ENCODE measurements at places on chromosomes 12 and 14.

- peak; percentile 22 for DNase-seq
Observed at GRCh38 chr12:123271001-123271668, 521 bp downstream of the CDK2AP1 start.

GRCh38 chr12:10395390-10395998 lies 5.7 kb upstream of the KLRK1 start:
- DNase-seq = no peak

- no peak for DNase-seq
Observed at GRCh38 chr12:19804737-19805136, 365.4 kb downstream of the AEBP2 start.

- DNase-seq = no peak
Observed at GRCh38 chr14:74488786-74489397, 4.2 kb downstream of the NPC2 start.

DNA sequence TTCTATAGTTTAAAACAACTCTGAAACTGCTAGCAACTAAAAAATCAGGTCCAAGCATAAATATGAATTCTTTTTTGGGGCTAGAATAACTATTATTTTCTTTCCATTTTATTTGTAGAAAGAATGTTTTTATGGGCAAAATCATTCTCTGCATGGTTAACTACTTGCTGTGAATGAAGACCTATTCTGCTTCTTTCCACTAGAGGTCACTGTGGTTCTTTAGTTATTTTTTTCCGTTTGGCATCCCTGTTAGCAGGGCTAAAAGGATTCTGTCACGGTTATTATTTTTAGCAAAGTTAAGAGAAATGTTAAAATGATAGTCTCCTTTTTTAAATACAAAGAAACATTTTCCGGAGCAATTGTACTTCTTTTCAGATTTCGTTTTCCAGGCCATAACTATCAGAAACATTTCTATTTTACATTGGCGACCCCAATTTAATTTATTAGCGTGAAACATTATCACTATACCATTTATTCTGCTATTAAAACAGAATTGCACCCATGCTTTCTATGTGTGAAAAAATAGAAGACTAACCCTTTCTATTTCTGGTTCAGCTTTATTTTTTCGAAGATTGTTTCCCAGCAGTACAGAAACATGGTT lies 404.8 kb downstream of the ATP23 start:
- no peak for DNase-seq

GRCh38 chr14:63671987-63672386 lies 30.3 kb upstream of the WDR89 start:
- no peak for DNase-seq

DNA sequence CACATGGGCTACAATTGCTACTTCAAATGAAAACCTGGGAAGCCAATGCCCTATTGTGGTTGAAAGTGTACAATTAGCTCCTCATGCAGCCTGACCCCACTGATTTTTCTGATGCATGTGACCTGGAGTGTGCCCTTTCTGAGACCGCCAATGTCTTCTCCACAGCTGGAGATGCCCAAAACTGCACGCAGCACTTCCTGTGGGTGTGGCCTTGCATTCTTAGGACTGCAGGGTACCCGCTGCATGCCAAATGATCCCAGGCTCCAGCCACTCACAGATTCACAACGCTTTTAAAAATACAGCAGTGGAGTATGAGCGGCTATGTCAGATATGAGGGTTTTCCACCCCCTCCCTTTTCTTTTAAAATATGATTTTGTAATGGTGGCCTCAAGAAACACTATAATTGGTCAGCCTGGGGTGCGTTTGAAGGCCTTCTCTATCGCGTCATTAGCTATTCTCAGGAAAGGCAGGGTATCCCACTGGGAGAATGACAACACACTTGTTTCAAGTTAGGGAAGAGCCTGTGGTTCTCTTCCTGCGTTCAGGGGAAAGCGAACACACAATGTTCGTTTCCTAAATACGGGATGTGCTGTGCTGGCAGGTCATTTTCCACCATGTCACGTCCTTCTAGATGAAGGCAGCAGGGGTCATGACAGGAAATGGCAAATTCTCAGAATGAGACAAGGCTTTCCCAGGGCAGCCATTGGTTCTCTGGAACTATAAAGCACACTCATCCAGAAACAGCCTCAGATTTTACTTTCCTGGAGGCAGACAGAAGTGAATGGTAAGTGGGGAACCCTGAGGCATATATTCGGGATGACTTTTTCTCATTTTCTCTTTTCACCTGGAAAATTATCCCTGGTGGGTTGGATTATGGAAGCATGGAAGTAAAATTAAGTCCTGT lies at the start of gene APOLD1:
Gene APOLD1 (plus strand): TSS at position 749 of the 904 bp plus-strand sequence. CDS start 33 bp downstream, at position 782.
- no peak for DNase-seq

DNA sequence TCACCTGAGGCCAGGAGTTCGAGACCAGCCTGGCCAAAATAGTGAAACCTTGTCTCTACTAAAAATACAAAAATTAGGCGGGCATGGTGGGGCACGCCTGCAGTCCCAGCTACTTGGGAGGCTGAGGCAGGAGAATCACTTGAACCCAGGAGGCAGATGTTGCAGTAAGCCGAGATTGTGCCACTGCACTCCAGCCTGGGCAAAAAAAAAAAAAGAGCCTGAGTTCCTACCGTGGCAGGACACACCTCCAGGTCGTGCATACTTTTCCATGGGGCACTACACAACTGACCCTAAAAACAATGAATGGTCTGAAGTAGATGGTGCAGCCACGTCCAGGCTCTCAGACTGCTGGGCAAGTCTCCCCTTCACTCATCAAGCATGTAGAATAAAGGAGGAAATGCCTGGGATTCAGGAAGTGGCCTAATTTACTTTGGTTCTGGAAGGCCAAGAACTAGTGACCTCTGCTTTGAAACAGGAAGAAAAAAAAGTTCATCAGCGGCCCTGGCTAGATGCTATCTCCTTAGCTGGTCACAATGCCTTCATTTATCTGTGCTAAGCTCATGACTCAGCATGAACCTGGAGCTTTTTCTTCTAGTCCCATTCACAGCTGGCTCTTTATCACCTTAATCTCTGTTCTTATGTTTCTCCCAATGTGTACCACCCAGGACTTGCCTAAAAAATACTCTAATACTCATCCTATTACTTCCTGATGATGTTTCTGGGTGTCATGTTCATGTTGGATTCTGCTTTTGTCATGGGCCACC lies 55.8 kb upstream of the OR6J1 start:
- no peak for DNase-seq

DNA sequence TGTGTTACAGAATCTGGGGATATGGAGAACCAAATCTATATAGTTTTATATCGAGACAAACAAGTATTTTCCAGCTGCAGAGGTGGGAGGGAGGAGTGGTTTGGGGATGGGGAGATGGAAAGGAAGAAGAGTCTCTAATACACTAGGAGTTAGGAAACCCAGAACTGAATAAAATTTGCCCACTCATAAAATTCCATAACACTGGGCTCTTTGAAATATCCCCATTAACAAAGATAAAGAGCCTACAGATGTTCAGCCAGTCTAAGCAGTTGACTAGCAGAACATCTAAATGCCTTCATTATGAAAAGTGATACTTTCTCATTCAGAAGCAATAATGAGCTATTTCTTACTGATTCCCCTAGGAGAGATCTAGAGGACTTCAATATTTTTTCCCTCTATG lies 151.7 kb upstream of the GZMB start:
- no peak for DNase-seq

DNA sequence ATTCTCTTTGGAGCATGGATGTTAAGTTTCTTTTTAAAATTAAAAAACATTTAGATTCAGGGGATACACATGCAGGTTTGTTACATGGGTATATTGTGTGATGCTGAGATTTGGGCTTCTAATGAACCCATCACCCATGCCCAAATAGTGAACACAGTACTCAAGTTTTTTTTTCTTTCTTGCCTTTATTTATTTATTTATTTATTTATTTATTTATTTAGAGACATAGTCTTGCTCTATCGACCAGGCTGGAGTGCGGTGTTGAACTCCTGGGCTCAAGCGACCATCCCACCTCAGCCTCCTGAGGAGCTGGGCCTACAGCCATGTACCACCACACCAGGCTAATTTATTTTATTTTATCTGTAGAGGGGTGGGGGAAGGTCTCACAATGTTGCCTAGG lies 2.2 kb upstream of the NCKAP1L start:
- no peak for DNase-seq

- DNase-seq = no peak
Observed at GRCh38 chr12:53804429-53804828, 52.6 kb upstream of the CISTR start.

GRCh38 chr12:79001404-79001803 lies 136.8 kb downstream of the SYT1 start:
- no peak for DNase-seq

DNA sequence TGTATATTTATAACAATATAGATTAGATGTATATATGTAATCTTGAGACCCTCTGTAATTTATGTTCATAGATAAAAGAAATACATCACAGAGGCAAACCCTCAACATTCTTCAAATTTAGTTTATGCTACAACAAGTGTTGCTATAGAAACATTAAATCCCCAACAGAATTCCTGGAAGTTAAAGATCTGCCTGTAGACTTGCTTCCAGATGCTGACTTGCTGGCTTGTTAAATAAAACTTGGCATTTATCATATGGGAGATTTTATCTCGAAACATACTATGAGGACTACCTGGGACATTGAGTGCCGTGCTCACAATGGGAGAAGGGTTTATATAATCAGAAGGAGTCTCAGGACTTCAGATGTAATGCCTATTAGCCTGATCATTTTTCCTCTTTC lies 136.3 kb upstream of the PLXNC1 start:
- no peak for DNase-seq

DNA sequence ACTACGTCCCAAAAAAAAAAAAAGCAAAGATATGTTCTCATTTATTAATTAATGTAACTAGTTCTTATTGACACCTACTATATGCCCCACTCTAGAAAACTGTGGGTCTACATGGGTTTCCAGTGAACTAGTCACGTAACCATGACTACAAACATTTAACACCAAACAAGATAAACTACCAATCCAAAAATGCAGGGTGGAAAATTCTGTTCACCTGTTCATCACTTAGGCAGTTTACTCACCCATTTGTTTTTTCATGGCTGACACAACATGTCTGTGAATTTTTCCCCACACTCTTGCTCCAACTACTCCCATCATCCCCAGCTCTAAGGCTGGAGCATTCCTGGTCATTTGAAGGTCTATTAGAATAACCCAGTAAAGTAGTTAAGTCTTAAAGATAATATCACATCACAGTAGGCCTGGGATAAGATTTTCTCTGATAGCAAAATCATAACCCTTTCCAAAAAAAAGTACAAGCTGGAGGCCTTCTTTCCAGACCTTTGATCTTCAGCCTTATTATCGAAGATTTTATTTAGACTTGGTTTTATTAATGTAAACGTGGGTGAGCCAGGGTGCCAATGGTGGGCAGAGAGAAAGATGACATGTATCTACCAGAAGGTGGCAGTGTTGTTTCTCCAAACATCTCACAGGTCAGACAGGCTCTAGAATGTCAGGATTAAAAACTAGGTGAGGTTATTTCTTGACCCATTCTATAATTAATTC lies 61.6 kb upstream of the DAAM1 start:
- DNase-seq = no peak

GRCh38 chr14:69606258-69607184 lies 4.9 kb upstream of the SUSD6 start:
- no peak for DNase-seq

- DNase-seq = no peak
Observed at GRCh38 chr14:96663491-96664067, 133.6 kb upstream of the VRK1 start.

- DNase-seq = no peak
Observed at GRCh38 chr14:48384821-48385220, 709.4 kb upstream of the MDGA2 start.

GRCh38 chr14:99628887-99629618 lies 15.9 kb upstream of the HHIPL1 start:
- peak; percentile 27 for DNase-seq

GRCh38 chr14:25010471-25010870 lies 39.5 kb downstream of the STXBP6 start:
- no peak for DNase-seq

GRCh38 chr14:57982804-57983634 lies 117.1 kb upstream of the SLC35F4 start:
- DNase-seq = no peak

DNA sequence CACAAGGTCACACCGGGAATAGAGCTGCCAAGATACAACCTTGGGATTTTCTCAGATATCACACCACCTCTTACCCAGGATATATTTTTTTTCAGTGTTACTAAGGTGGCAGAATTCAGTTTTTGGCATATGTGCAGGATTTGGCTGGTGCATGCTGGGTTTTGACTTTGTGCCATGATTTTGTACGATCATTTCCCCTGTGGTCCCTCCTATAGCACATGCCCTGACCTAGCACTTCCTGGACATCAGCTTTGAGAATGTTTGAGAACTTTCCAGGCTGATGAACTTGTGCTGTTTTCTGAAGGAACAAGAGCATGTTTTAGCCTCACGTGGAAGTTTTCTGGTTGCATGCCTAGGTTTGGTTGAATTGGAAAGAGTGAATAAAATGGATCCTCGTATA lies 11.0 kb upstream of the TBPL2 start:
- no peak for DNase-seq

GRCh38 chr12:76449583-76449982 lies 101.4 kb upstream of the BBS10 start:
- DNase-seq = no peak

DNA sequence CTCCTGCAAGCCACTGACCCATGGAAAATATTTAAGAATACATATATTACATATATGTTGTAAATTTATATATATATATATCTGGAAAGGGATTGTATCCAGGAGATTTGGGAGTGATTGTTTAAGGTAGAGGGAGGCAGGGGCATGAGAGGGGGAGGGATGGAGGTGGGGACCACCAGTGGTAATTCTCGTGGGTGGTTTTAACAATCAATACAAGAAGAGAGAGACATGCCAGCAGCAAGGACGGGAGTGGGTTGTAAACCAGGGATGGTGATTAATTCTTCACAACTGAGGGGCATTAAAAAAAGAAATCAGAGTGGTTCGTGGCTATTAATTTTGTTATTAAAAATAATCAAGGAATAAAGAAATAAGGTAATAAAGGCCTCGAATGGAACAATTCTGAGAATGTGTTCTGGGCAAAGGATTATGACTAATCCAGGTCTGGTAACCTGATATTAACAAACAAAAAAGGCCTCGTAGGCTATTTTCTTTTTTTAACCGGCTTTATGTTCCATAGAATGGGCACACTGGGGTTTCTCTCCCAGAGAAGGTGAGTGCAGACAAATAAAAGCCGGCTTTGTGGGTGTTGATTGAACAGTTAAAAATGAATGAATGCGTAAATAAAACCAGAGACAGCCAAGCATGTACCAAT lies 8.3 kb upstream of the RTL1 start:
- no peak for DNase-seq

GRCh38 chr14:66624336-66624937 lies 116.5 kb downstream of the GPHN start:
- no peak for DNase-seq

Measured in stimulated activated CD8-positive, alpha-beta memory T cell treated with anti-CD3 and anti-CD28 coated beads, Interleukin-7, amount 100 ng/mL, for 1 hour (primary cell).